NCI-H1105 (cell line): ENCODE measurements at places on chromosomes 3 and 15.

DNA sequence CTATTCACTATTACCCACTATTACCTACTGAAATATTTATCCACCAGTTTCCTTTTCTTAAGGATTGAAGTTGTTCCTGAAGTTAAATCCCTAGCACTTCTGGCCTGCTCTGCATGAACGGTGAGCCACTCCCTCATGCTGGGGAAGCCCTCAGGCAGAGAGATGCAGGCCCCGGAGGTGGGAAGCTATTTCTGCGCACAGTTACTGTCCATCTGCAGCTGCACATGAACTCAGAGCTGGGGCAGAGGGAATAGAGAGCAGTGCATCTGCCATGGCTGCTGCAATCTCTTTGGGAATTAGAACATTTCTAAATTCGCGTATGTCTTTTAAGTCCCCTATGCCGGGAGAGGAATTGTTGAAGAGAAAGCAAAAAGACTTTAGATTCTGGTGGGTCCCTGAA is 6.3 kb upstream of the GALNT15 start:
- DNase-seq = no peak

DNA sequence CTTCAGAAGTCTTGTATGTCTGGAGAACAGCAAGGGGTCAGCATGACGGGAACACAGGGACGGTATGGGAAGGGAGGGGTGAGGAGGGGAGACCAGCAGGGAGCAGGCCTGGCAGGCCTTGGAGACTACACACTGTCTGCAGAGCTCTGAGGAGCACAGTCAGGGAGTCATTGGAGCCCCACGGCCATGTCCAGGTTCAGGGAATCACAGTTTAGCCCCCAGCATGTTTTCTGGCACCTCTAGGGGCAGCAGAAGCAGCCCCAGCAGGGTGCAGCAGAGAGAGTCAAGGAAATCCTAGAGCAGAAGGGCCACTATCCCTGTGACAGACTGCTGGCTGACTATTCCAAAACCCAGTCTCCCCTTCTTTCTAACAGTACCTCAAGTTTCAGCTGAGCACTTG is 3.2 kb downstream of the LAMP3 start:
- DNase-seq = no peak

- DNase-seq = no peak
Measured at GRCh38 chr3:171086914-171087313, 60.4 kb upstream of the SLC2A2 start.

DNA sequence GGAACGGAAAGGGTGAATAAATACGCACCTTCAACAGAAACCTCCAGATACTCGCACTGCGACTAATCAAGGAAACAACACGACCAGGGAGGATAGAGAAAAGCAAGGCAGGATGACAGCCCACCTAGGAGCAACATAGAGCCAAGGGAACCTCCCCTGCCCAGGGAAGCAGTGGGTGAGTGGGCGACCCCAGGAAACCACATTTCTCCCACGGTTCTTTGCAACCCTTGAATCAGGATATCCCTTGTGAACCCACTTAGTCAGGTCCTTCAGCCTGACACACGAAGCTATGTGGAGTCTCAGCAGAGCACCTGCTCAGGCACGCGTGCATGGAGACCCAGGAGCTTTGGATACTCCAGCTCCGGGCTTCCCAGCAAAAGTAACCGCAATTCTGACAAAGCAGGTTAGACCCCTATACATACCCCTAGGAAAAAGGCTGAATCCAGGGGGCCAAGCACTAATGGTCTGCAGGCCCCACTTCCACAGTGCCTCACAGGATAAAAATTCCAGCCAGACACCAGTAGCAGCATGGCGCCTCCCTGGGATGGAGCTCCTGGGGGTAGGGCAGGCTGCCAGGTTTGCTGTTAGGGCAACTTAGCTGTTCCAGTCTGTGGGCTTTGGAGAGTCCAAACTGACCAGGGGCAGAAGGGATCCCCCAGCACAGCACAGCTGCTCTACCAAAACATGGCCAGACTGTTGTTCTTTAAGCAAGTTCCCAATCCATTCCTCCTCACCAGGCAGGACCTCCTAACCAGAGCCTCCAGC is 38.4 kb upstream of the PXYLP1 start:
- no peak for DNase-seq

DNA sequence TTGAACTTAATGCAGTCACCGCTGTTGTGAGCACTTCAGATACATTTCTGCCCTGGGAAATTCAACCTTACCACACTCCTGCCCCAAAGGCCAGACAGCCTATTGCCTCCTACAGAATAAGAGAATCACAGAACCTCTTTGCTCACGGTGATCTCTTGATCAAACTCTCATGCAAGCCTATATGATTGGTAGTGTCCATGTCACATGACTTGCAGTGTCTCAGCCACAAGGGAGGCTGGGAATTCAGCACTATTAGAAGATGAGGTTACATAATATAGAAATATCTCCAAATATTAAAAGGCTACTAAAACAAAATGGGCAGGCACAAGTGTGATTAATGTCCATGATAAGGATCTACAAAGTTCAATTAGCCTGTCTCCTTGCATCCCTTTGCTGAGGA is 3.8 kb upstream of the PCOLCE2 start:
- DNase-seq = no peak

- DNase-seq = no peak
Measured at GRCh38 chr3:64209866-64210621, 15.2 kb downstream of the PRICKLE2 start.

DNA sequence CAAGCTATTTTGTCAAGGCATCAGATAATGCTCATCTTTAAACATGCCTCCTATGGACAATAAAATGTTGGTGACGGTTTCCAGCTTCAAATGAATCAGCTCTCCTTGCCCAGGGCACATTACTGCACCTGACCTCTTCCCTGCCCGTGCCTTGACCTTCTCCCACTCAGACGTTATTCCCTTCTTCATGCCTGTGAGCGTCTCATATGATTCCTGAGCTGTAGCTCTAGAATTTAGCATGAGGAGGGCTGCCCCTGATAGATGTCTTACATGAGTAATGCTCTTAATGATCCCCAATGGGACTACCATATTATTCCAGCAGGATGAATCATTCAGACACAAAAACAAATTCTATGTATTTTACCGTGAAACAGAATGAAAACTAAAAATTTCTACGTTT is 762.7 kb downstream of the ROBO1 start:
- DNase-seq = no peak

DNA sequence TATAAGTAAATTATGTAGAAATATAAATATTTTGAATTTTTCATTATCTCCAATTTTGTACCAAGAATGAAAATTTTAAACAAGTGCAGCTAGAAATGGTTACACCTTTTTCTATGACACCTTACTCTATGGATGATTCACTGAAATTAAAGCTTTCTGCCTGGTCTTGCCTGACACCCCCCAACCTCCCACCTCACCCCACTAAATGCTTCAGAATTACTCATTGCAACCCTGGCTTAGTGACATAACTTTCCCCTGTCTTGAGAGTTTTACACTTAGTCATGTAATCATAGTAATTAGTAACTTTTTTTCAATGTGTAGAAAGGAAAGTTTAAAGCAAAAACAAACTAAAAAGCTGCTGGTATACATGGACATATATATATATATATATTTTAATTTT is 42.0 kb upstream of the MEIS2 start:
- DNase-seq = no peak

DNA sequence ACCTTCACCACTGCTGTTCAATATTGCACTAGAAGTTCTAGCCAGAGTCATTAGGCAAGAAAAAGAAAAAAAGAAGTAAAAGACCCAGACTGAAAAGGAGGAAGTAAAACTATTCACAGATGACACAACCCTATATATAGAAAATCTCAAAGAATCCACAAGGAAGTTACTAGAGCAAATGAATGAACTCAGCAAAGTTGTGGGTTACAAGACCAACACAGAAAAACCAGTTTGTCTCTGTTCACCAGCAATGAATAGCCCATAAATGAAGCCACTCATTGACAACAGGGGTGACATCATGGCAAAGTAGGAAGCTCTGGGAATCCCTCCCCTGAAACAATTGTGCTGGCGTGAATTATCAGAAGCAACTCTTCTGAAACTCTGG is 4.6 kb downstream of the CFAP100 start:
- DNase-seq = no peak

DNA sequence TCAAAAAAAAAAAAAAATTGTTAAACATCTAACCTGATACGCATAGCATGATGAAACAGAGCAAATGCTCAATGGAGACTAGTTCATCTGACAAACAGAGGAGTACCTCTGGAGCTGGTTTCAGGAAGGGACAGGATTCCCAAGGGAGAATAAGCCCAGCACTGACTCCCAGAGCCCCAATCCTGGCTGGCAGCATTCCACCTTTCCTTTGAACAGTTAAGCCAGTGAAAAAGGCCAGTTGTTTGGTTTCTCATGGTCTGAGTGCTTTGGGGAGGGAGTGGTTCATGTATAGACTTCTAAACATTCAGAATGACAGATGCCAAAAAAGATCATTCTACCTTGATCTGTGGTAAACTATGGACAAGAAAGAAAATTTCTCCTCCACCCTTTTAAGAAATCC is 277.9 kb upstream of the RARB start:
- no peak for DNase-seq

DNA sequence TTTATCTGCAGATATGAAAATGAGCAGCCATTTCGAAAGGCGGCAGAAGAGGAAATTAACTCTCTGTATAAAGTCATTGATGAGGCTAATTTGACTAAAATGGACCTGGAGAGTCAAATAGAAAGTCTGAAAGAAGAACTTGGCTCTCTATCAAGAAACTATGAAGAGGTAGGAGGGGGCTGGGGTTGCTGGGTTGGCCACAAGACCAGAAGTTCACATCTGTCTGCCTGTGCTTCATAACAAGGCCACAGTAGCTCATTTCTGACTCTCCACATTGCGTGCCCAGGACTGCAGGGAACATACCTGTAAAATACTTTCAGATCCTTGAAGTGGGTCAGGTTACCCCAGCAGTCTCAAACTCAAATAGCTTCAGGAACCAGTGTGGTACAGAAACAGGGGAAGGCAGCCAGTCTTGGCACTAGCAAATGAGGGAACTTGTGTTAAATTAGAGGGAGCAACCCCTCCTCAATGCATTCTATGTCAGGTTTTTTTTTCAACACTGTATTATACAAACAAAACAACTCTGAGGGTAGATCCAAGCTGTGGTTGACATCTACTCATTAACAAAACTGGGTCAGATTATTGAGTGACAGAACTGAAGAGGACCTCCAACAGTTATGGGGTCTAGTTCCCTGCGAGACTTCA is 48.7 kb downstream of the BFSP2 start:
- no peak for DNase-seq

DNA sequence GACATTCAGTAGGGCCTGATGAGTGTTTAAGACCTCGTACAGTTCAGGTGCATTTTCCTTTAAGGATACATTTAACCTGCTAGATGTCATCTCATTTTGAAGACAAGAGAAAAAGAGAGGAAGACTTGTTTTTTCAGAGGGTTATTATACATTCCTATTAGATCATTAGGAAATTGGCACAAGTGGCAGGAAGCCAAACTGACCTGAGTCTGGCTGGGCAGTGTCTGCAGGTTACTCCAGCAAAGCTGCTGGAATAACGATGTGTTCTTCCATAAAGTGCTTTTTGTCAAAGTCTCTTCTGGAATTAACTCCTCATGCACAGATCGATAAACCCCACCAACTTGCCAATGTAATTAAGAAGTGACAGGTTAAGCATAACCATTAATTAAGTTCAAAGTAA is 396.4 kb upstream of the TPRG1 start:
- no peak for DNase-seq

DNA sequence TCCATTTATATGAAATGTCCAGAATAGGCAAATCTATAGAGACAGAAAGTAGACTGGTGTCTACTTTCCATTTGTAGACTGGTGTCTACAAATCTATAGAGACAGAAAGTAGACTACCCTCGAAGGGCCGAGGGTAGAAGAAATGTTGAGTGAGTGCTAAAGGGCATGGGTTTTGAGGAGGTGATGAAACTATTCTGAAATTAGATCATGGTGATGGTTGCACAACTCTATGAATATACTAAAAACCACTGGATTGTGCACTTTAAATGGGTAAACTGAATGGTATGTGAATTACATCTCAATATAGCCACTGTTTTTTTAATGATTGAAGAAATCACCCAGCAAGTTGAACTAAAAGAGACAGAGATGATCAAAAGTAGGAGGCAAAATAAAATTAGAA is 27.9 kb downstream of the TP53BP1 start:
- DNase-seq = no peak

GRCh38 chr3:71718072-71718471 is 7.1 kb downstream of the EIF4E3 start:
- no peak for DNase-seq

DNA sequence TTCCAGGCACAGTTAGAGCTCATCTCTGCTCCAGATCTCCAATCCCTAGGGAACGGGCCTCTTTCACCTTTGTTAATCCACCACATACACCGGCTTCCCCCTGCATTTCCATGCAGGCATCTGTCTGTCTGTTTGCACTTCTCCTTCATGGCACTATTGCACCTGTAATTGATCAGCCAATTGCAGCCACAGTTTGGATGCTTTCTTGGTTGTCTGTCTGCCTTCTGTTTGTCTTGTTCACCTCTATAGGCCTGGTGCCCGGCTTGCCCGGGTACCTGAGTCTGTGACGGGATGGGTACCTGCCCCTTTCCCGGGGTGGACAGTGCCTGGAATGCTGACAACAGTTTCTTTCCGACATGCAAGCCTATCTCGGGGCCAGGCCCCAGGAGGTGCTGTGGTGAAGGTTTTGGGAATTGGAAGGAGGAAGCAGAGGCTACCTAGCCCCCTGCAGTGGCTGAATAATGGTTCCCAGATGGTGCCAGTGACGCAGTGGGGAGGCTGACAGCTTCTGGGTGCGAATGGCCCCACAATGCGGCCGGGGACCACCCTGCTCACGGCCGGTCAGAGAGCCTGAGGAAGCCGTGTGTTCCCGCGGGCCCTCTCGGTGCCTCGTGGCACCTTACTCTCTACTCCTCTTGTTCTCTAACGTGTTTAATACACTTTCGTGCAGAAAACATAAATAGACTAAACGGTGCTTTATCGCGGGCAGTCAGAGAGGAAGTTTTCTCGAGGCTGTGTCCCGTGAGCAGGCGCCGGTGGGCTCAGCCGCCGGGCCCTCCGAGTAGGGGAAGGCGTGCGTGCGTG is 31.3 kb upstream of the RAB6B start:
- DNase-seq = no peak

- DNase-seq = no peak
Measured at GRCh38 chr3:154307363-154307762, 16.9 kb downstream of the DHX36 start.

- no peak for DNase-seq
Measured at GRCh38 chr3:100364421-100364820, 29.9 kb downstream of the NIT2 start.

DNA sequence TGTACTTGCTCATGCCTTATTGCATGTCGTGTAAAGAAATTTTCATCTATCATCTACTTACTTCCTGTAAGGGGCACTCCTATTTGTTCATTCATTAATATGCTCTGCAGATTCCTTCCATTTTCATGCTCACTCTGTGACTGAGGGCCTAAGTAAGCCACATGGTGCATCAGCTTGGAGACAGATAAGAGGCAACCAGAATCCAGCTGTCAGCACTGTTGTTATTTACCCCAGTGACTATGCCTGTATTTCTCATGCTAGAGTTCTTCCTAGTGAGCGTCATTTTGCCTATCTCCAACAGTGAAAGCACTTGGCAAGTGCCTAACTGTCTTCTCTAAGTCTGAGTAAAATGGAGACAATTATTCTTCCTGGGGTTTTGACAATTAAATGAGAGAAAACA is 124.8 kb upstream of the ABI3BP start:
- no peak for DNase-seq
